ENCODE measurements at places on chromosomes 13 and 19.

GRCh38 chr13:19607523-19608078 lies 25.9 kb upstream of the MPHOSPH8 start:
- no peak for DNase-seq

DNA sequence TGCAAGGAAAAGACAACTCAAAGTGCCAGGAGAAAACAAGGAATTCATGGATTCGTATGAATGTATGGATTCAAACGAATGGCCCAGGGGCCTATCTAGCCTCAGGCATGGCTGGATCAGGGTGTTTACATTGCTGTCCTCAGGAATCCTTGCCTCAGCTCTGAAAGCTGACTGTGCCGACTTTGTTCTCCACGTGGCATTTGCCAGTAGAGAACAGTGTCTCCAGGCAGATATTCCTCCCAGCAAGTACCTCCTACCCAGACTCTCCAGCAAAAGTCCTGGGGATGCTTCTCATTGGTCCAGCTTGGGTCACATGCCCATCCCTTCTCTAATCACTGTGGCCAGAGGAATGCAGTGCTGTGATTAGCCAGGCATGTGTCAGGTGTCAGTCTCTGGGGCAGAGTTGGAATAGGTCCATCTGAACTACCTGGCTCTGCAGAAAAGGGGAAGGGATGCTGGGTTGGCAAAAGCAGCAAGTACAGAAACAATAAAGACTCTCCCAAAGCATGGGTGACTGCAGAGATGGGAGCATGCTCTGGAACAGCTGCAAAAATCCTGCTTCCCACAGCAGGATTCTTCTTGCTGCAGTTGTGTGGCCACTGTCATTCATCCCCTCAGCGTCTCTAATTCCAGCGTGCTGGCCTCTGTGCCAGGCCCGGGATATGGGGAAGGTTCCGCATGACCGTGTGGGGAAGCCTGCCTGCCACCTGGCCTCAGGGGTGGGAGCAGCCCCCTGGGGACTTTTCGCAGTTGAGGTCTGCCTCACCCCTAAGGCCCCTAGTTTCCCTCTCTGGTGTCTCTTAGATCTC lies 30.0 kb downstream of the CCNE1 start:
- no peak for DNase-seq

DNA sequence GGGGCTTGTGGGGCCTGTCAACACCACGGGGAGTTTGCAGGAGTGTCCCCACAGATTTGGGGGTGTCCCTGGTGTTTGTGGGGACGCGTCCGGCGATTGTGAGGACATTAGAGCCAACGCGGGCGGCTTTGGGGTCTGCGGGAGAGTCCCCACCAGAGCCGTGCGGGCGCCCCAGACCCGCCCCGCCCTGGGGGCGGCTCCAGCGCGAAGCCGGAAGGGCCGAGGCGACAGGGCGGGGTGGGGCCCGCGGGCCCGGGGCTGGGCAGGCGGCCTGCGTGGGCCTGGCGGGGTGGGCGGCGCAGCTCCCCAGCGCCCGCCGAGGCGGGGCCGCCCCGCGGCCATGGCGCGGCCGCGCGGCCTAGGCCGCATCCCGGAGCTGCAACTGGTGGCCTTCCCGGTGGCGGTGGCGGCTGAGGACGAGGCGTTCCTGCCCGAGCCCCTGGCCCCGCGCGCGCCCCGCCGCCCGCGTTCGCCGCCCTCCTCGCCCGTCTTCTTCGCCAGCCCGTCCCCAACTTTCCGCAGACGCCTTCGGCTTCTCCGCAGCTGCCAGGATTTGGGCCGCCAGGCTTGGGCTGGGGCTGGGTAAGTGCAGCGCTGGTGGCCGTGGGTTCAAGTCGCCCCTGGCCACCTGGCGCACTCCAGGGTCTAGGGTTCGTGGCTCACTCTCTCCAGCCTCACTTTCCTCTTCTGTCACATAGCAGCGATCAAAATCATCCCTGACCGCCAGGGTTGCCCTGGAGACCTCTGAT lies 10.3 kb downstream of the PDE4A start:
- no peak for DNase-seq

GRCh38 chr19:54179921-54180461 lies 7.0 kb upstream of the TMC4 start:
- DNase-seq: no peak

DNA sequence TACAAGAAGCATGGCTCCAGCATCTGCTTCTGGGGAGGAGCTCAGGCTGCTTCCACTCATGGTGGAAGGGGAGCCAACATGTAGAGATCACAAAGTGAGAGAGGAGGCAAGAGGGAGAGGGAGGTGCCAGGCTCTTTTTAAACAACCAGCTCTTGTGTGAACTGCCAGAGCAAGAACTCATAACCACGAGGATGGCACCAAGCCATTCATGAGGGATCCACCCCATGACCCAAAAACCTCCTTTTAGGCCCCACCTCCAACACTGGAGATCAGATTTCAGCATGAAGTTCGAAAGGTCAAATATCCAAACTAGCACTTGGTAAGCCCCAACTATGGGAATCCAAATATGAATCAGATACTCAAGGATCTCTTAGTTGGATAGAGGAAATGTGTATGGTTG lies 131.2 kb downstream of the RXFP2 start:
- DNase-seq: no peak

DNA sequence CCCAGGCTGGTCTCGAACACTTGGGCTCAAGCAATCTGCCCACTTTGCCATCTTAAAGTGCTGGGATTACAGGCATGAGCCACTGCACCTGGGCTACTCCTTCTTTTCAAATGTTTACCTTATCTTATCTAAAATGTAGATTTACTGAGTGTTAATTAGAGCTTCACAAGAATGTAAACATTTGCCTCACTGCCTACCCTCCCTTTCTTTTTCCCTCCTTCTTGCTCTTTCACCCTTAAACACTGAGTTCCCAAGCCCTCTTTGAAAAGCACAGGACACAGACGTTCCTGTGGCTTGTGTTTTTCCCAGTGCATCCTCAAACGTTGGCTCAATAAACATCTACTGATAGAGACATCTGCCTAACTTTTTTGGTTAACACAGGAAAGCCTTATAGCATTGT lies 32.7 kb upstream of the CYSLTR2 start:
- DNase-seq: no peak

DNA sequence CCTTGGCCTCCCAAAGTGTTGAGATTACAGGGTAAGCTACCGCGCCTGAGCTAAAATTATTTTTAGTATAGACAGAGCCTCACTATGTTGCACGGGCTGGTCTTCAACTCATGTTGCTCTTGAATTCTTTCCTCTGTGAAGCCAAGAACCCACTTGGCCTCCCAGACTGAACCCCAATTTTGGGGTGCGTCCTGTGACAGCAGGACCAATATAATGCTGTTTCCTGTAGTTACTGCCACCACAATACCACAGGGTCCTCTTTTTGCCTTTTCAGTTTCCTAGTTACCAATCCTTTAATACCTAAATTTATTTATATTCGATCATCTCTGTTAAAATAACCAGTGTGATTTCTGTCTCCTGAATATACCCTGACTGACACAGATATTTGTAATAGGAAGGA lies 32.9 kb downstream of the TSKS start:
- no peak for DNase-seq

DNA sequence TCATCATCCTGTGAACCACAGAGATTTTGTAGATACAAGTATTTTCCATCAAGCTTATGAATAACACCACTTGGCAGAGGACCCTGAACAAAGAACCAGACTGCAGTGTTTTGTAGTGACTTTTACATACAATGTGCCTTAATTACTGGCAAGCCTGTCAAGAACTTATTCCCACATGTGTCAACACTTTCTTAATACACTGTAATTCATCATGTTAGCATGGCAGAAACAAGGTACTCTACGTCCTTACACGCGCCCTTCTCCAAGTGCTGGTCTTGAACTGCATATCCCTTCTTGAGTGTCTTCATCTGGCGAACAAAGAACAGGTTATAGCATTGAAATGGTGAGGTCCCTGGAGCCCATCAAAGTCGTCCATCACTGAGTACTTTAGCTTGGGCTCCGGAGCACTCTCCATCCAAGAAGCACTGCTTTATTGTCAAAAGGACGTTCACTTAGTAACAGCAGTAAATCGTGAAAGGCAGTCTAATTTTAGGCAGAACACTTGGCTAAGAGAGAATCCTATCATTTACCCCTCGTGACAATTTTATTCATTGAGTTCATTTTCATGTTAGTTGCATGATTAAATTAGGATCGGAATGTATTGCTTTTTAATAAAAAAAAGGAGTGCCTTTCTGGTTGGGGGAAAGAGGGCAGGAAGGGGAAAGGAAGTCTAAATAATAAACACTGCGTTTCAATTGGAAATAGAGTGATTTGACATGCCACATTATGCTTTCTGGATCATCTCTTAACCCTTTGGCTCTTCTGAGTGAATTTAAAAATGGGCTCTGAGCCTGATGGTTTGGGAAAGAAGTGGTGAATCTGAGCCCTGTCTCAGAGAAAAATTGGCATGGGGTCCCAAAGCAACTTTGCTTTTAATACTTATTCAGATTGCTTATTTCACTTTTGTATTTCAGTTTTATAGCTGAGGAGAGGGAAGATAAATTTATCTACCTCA lies 376.1 kb downstream of the DLEU7 start:
- DNase-seq: no peak

DNA sequence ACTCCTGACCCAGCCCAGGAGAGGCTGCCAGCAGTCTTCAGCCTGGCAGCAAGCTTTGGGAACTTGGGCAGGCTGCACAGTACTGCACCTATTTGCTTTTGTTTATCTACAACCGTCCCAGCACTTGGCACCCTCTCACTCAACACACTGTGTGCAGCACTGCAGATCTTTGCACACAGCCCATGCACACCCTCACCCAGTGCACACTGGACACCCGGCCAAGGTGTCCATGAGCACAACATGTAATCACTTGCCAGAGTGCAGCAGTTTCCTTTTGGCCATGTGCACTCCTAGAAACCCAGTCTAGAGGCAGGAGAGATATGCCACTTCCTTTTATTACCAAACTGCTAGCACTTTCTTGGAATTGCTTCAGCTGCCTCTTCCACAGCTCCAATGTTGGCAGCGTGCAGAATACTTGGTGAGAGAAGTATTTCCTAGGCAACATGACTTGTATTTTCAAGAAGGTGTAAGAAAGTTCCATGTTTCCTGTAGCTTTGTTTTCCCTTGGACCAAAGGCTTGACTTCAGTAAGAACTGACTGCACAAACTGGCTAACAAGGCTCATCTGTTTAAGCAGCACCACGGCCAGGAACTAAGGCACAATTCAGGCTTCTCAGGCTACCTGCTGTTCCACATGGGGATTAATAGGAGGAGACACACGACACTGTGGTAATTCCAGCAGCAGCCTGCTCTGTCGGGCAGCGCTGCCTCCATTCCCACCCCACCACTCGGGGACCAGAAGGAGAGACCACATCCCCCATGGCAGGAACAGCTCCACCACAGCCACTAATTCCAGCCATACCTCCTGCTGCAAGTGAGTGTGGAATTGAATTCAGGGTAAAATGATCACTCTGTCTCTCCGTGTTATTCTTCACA lies 15.3 kb downstream of the ATP7B start:
- no peak for DNase-seq

DNA sequence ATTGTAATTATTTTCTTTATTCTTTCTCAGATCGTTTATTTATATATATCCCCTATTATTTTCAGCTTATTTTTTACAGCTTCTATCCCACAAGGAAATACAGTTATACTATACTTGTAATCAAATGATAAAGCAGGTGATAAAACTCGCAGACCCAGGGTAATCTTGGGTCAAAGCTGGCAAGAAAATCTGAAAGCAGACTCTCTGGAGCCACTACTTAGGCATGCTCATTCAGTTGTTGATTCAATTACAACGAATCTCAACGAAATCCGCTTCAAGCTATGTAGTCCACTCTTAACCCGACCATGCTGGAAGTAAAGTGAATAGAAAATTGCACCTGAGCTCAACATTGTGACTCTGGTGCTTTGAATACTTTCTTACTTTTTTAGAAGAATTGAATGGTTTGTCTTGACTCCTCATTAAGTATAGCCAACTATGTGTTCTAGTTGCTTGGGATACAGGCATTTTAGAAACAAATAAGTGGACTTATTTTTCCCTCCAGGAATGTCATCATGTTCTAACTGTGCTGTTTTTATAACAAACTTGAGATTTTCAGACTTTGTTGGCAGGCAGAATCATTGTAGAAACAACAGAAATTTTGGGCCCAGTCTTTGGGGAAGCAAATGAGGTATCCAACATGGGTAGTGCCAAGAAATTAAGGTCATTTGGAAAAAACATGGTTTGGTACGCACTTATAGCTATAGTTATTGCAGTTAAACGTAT lies 21.4 kb downstream of the ESD start:
- no peak for DNase-seq

GRCh38 chr19:24054044-24054935 lies 32.7 kb upstream of the ZNF254 start:
- no peak for DNase-seq

GRCh38 chr19:1239420-1239795 lies 1.6 kb upstream of the CBARP start:
- no peak for DNase-seq

DNA sequence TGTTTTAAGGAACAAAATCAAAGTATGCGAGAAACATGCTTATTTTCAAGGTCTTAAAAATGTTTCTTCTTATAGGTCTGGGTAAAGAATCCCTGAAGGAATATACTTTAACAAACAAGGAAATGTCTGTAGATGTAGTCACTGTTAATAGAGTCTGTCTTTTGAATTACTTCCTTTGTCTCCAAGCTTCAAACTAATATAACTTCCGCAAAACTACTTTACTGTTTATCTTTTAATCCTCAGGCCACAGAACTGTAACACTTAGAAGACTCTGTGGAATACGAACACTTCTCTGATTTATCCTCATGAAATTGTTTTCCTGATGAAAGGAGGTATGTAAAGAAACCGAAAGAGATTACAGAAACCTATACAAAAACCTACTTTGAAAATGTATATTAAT lies 316.0 kb downstream of the PCDH9 start:
- no peak for DNase-seq

DNA sequence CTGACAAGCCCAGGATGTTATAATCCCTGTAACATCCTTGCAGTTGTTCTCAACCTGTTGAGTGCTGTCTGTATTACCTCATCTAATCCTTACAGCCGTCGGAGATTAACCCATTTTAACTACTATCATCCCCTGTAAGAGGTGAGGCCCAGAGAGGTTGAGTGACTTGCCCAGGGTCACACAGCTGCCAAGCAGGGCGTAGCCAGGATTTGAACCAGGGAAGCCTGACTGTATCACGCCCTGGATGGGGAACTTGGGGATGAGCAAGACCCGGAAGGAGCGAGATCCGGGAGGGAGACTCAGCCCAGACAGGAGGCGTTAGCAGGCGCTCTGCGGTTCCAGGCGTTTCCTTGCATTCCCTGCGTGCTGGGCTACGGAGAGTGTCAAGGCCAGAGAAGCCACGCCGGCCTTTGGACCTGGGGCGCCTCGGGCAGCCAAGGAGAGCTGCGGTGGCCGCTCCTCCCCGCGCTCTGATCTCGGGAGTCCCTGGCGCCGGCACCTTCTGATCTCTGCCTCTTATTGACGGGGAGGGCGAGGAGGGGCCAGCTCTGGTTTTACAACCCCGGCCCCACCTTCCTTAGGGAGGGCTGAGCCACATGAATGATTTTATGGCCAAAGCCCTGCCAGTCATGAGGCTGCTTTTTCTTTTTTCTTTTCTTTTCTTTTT lies 6.2 kb downstream of the SULT2B1 start:
- DNase-seq: no peak

GRCh38 chr13:106104281-106104901 lies 431.1 kb downstream of the EFNB2 start:
- DNase-seq: no peak

GRCh38 chr19:3968556-3969434 lies 2.1 kb downstream of the DAPK3 start:
- no peak for DNase-seq

Data from activated CD8-positive, alpha-beta memory T cell treated with anti-CD3 and anti-CD28 coated beads for 1 hour (primary cell).